ENCODE measurements at places on chromosomes 16 and 17.

GRCh38 chr17:34321964-34322363 lies 2.7 kb downstream of the CCL8 start:
- no peak for DNase-seq

DNA sequence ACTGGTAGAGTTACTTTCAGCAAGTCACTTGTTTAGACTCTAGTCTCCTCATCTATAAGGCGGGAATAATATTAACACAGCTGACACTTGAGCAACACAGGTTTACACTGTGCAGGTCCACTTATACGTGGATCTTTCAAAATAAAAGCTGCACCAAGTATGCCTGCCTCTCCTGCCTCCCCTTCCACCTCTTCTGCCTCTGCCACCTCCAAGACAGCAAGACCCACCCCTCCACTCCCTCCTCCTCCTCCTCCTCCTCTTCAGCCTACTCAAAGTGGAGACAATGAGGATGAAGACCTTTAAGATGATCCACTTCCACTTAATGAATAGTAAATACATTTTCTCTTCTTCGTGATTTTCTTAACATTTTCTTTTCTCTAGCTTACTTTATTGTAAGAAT lies 285.6 kb downstream of the FTO start:
- DNase-seq: no peak

DNA sequence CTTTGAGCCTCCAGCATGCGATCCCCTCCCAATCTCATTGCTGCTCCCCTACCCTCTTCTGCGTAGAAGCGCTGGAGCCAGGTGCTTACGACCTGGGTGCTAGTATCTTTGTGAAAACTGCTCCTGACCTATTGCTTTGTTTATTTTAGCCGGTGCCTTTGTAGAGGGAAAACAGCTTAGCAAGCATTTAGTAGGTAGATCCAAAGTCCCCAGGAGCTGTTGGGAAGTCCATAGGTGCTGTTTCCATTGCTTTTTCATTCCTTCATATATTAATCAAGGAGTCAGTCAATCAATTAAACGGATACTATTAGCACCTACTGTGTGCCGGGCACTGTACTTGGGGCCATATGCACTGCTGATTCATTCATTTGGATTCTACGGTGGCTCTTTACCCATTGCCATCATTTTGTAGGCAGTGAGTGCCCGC lies 497.6 kb downstream of the WWOX start:
- no peak for DNase-seq

DNA sequence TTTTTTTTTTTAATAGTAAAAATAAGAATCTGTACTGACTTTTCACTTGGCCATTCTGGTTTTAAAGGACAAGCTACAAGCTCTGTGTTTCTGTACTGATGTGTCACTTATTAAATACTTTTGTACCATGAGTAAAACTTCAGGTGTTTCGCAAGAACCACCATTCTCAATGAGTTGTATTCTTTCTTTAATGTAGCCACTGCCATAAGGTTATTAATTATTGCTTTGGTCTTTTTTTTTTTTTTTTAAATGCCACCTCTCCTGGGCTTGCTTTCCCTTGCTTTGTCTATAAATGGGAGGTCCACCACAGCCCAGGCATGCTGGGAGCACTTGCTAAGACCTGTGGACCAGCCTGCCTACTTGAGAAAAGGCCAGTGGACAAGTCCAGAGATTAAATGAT lies 8.4 kb downstream of the ARL2BP start:
- no peak for DNase-seq

DNA sequence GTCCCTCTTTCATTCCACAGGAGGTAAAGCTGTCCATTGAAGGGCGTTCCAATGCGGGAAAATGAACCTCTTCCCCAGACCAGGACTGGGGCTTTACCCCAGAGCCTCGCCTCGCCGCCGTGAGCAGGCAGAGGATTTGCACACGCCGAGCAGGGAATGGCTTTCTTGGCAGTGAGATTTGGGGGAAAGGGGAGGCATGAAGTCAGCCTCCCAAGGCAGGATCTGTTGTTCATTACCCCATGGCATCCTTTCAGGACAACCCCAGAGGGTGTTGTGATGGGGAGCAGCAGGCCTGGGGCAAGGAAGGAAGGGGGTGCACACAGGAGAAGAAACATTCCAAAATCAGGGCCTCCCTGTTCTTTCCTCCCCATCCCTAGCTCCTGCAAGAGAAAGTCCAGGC lies 6.0 kb downstream of the ATXN1L start:
- DNase-seq: peak; percentile 24

DNA sequence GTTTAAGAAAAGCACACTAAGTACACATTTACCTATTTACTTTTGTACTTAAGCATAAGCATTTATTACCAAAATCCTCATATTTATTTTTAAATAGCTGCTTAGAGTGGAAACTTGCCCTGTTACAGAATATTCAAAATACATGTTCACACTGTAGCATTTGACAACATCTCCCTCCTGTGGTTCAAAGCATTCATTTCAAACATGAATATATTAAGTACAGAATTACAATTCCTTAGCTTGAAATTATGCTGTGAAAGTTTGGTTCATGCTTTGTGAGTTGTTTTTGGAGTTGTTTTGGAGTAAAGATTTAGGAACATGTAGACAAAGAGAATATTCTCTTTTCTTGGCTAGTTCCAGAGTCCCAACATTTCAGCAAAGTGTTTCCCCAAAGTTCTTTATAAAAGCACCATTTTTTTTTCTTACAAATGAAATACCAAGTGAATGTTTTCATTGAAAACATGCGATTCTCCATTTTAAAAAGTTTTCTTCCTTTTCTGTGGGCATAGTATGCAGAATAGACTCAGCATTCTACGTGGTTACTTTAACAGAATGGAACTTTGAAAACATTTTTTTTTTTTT lies 33.2 kb downstream of the TUBD1 start:
- no peak for DNase-seq

DNA sequence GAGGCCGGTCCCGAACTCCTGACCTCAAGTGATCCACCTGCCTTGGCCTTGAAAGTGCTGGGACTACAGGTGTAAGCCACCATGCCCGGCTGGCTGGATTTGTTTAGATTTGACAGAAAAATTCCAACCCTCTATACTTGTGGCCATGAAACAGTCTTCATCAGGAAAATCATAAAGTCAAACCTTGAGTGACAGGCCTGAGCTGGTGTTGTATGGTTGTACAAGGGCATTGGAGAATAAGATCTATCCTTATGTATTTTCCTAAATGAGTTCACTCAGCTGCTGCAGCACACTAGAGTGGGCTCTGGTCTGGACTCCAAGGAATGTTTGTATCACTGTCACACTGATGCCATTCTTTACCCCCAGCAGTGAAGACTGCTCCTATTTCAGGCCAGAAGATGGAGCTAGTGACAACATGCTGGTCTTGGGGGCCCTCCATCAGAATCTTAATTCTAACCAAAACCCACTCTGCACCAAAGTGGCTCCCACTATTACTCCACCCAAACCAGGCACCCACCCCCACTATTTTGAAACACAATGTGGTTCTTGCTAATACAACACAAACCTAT lies 27.4 kb downstream of the SNX11 start:
- DNase-seq: no peak

- DNase-seq: peak; percentile 73
Observed at GRCh38 chr17:77433385-77434135, 292.8 kb downstream of the SEC14L1 start.

GRCh38 chr16:11374255-11374654 lies 29.0 kb downstream of the RMI2 start:
- DNase-seq: no peak

GRCh38 chr17:63931981-63932561 lies at the start of gene CD79B:
Gene CD79B, minus strand, starts transcription at chr17:63932331. Its CDS starts 70 bp downstream, at chr17:63932261.
- DNase-seq: no peak

DNA sequence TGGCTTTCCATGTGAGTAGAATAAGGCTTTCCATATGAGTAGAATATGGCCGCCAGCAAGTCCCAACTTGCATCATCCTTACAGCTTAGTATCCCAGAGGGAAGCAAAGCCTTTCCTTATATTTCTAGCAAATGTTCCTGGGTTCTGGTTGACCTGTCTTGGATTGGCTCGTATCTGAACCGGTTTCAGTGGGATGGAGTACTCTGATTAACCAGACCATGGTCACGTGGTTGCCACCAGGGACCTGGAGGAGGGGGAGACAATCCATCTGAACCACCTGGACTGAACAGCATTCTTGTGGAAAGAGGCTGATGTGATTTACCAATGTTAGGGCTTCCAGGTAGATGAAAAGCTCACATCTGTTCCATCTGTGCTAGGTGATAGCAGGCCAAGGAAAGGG lies 89.0 kb downstream of the SHISA6 start:
- DNase-seq: no peak

GRCh38 chr16:4862639-4863038 lies 15.4 kb downstream of the UBN1 start:
- DNase-seq: no peak

GRCh38 chr17:74454197-74455024 lies 12.0 kb upstream of the CD300A start:
- DNase-seq: peak; percentile 52

GRCh38 chr16:1019231-1020090 lies 37.9 kb downstream of the SOX8 start:
- no peak for DNase-seq

DNA sequence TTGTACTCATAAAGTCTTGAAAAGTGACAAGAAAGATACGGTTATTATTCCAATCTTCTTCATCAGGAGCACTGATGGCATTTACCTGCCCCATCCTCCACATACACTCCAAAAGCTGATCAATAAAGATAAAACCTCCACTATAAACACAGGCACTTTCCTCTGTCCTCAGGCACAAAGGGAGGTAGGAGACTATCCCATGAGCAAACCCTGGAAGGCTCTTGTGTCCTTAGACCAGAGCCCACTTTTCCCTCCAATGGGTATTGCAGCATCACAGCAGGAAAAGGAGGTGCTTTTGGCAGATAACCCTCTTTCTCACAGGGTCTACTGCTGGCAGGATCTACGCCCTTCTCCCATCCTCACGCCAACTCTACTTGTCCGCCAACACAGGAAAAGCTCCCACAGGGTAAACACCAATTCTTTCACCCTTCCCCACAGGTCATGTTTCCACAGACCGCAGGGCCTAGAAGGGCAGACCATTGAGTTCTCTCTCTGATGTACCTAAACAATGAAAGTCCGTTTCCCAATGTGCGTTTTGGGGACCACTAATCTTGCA lies 28.7 kb downstream of the NXPH3 start:
- no peak for DNase-seq

DNA sequence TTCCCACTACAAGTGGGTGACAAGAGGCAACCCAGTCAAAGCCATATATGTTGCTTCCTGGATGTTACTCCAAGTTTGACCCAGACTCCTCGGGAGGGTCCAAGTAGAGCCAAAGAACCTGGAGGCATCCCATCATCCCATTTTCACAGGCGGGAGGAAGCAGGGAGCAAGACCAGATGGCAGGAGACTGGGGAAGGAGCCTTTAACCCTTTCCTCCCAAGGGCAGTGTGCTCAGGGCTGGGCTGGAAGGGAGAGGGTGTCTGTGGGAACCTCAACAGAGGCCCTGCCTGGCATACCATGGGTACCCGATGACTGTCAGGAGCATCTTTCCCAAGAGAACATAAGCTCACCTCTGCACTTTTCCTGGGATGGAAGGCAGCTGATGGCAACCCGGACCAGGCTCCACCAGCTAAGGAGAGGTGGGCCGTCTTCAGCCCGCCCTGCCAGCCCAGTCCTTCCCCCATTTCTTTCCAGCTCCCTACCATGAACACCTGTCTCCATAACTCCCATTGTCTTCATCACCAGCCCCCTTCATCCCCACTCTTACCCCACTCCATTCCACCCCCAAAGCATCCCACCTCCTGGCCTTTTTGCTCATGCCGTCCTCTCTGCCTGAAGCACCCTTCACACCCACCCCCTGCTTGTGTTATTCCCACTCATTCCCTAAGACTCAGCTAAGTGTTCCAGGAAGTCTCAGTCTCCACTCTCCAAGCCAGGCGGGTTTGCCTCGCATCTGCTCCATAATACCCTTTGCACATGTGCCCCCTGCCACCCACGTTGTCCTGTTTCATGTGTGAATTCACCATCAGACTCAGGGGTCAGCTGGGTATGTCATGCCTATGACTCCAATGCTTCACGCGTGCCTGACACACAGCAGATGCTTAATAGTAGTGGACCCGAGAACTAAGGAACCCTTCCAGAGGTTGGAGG lies 5.9 kb upstream of the SLC16A5 start:
- DNase-seq: no peak

DNA sequence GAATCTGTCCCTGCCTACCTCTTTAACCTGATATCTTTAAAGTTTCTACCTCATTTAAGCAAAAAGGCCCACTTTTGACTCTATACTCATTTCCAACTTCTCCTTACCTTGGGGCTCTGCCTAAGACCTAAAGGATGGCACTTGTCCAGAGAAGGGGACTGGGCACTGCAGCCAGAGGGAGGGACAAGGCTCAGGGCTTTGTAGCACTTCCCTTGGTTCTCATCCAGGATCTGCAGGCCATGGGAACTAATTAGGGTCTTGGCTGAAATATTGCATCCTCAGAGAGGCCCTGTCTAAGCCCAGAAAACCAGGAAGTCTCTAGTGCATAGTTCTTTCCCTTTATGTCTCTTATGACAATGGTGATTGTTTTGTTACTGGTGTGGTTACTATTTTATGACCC lies 37.3 kb downstream of the IRX5 start:
- no peak for DNase-seq

- DNase-seq: no peak
Observed at GRCh38 chr16:77033516-77033915, 157.5 kb upstream of the MON1B start.

DNA sequence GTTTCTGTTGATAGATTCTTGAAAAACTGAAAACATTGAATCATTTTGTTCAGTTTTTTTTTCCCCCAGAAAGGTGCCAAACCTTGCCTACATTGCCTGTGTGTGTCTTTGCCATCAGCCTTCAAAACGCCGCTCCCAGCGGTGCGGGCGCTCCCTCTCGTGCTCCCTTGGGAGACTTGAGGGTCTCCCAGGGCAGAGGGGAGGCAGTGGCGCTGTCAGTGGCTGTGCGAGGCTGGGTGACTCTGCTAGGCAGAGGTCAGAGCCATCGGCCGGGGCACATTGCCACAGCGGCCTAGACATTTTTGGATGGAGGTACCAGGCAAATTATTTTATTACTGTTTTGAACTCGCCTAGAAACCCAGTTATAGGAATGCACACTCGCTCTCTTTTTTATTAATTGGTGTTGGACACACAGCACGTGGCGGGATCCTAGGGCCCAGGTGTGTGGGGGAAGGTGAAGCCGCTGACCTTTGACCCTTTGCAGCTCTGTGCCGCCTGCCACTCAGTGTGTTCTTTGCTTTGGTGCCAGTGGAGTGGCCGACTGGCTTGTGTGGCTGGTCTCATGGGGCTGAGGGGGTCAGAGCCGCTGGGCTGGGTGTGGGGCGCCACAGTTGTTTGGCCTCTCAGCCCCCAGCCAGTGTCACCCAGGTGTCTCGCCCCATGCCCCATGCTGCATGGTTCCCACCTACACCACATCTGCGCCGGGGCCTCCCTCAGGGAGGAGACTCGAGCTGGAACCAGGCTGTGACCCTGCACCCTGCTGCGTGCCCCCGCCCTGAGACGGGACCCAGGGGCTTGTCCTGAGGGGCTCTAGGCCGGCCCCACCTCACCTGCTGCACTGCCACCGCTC lies 115.7 kb downstream of the BANP start:
- no peak for DNase-seq

- DNase-seq: no peak
Observed at GRCh38 chr16:86953631-86954391, 363.4 kb downstream of the C16orf95 start.

All from fibroblast of the conjunctiva (primary cell).